Panc1 (cell line): ENCODE measurements at places on chromosomes 13 and 19.

- DNase-seq: no peak
Measured at GRCh38 chr19:15251749-15252397, 19.6 kb upstream of the EPHX3 start.

DNA sequence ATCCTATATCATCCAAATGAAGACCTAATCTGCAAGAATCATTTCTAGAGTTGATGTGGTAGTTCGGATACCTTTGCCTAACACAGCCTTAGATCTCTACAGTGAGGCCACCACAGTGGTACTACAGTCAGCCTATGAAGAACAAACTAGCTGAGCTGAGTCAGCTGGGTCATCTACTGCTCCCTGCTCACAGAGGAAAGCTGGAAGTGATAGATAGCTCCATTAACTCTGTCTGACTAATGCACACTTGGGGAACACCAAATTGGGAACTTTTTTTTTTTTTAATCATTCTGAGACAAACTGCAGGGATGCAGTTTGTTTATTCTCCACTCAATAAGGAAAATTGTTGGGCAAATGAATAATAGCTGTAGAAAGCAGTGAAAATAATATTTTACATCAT, 1160.6 kb downstream of the PCDH9 start:
- no peak for DNase-seq

- DNase-seq: no peak
Measured at GRCh38 chr13:70502944-70503343, 394.7 kb upstream of the KLHL1 start.

DNA sequence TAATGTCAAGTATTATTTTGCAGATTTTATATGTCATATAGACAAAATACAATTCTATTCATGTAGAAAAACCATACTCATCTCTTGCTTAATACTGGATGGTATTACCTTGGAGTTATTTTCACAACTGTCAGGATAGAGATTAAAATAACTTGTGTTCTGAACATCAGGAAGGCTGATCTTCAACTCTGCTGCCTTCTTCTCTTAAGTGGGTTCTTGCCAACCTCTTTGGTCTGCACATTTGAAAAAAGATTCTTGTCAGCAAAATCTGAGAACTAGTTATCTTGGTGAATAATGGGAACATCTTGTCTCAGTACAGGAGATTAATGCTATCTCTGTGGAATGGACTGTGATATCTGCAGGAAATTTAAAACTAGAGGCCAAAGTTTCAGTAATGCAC, 95.2 kb upstream of the FAM216B start:
- no peak for DNase-seq

DNA sequence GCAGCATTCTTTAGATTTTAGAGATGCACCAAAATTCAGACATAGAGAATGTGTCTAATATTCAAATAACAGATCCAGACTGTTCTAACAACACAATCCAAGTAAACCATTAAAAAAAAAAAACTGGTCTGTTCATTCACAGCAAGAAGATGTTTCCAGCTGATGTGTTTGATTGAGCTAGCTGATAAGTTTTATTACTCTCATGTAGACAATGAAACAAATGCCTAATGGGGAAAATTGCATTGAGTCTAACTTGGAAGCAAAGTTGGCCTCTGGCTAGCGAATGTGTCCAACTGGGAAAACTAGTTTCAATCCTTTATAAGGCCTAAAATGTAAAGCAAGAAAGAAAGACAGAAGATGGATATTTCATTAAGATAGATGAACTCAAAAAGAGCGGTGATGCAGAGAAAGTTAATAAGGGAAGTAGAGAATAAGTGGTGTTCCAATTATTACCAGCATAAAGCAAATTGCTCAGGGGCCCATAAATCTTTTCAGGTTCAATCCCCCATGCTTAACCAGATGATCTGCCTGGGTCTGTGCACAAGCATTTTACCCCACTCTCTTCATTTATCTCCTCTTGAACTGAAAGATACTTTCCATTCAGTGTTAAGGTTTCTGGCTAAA, 54.2 kb downstream of the PCDH9 start:
- no peak for DNase-seq

DNA sequence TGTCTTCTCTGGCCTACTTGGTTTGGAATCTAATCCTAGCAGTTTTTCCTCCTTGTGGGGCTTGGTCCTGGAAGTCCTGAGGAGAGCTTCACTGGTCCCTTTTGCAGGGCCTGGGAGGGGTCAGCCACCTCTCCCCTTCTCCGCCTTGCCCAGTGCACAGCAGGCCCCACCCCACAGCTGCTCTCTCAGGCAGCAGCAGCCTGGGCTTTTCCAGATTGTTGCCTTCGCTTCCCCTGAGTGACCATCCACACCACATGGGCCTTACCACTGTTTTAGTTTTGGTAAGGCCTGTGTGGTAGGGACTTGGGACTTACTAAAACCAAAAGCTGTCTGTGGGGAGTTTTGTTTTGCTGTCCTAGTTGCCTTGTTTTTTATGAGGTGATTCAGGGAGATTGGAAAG, 11.5 kb downstream of the MPHOSPH8 start:
- no peak for DNase-seq

- DNase-seq: no peak
Measured at GRCh38 chr19:35144600-35145436, 1.8 kb downstream of the FXYD7 start.

DNA sequence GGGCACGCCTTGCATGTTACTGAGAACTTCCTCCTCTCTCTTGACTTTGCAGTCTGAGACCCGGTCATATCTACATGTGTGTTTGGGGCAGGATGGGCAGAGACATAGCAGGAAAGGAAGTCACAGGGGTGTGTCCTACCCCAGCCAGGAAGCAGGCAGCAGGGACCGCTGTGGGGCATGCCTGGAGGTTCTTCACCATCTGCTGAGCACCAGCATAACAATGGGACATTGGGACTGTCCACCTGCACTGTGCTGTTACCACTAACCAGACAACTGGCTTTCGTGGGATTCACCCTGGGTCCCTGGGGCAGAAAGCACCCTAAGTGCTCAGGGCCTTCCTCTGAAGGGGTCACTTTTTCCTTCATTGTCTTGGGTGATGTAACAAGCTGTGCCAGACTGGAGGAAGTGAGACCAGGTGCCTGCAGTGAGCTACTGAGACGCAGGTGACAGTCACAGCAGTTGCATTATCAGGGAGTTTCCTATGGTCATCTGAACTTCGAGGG, 2.6 kb upstream of the HAUS5 start:
- no peak for DNase-seq

DNA sequence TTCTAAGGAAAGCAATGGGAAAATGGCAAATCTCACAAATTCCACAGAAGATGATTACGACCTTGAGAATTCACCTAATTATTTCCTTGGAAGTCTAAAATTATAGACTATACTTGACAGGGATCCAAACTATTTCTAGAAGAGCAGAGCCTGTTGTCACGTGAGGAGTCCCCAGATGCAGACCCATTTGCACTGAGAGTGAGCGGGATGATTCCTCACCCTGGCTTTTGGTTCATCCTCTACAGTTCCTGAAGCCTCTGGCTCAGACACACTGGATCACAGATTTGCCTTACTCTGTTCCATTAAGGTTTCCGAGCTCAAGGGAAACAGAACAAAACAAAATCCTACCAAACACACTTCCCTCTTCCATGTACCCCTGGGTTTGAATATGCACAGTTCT, 23.0 kb upstream of the CYSLTR2 start:
- no peak for DNase-seq

- peak; percentile 17 for DNase-seq
Measured at GRCh38 chr13:51895906-51896888, 34.4 kb downstream of the CCDC70 start.

- DNase-seq: no peak
Measured at GRCh38 chr13:91097269-91097668, 250.2 kb upstream of the MIR17HG start.

DNA sequence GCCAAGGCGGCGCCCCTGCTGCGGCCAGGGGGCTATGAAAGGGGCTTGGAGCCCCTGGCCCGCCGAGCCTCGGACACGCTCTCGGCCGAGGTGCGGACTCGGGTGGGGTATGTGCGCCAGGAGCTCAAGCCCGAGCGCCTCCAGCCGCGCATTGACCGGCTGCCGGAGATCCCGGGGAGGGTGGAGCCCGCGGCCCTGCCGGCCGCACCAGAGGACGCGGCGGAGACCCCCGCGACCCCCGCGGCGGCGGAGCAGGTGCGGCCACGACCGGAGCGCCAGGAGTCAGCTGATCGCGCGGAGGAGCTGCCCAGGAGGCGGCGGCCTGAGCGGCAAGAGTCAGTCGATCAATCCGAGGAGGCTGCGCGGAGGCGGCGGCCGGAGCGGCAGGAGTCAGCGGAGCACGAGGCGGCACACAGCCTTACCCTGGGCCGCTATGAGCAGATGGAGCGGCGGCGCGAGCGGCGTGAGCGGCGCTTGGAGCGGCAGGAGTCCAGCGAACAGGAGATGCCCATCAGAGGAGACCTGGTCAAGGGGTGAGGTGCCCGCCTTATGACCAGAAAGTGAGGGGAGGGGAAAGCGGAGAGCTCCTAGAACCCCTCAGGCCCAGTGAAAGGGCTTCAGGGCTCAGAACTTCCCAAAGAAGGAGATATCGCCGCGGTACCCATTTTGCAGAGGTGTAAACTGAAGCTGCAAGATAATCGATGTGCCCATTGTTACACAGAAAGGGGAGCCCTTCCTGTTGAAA, 8.8 kb upstream of the SHKBP1 start:
- no peak for DNase-seq

- no peak for DNase-seq
Measured at GRCh38 chr19:55098716-55099556, 18.5 kb downstream of the PPP1R12C start.

DNA sequence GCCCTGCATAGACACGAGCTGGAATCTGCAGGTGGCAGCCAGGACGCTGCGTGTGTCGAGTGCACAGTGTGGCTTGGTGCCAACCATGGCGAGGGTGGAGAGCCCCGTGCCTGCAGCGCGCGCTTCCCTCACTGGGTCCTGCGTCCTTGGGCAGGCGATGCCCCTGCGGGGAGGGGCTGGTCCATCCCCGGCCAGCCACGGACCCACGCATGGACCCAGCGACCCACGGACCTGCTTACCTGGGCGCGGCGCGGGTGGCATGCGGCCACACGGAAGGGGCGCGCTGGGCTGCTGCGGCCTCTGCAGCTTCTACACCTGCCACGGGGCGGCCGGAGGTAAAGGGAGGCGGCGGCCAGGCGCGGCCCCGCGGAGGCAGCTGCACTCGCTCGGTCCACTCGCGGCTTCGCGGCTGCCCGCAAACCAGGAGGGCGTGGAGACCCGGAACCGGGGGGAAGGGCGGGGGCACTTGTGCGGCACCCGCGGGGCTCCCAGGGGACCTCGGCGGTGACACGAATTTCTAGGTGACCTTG, 569 bp upstream of the MCF2L start:
- DNase-seq: no peak

DNA sequence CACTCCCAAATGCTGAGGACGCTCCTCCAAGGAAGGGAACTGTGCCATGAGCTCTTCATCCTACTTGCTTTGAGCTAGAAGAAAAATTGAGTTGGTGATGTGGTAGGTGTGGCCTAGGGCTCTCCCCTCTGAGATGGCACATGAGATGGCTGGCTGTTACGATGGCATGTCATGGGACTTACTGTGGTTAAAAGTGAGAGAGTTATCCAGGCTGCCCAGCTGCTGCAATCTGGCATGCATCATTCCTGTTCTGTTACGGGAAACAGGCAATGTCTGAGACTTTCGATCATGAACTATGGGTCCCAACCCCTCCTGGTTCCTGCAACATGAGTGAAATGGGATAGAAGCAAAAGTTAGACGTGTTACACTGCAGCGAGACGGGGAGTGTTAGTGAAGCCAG, 93.3 kb upstream of the SLC15A1 start:
- no peak for DNase-seq

DNA sequence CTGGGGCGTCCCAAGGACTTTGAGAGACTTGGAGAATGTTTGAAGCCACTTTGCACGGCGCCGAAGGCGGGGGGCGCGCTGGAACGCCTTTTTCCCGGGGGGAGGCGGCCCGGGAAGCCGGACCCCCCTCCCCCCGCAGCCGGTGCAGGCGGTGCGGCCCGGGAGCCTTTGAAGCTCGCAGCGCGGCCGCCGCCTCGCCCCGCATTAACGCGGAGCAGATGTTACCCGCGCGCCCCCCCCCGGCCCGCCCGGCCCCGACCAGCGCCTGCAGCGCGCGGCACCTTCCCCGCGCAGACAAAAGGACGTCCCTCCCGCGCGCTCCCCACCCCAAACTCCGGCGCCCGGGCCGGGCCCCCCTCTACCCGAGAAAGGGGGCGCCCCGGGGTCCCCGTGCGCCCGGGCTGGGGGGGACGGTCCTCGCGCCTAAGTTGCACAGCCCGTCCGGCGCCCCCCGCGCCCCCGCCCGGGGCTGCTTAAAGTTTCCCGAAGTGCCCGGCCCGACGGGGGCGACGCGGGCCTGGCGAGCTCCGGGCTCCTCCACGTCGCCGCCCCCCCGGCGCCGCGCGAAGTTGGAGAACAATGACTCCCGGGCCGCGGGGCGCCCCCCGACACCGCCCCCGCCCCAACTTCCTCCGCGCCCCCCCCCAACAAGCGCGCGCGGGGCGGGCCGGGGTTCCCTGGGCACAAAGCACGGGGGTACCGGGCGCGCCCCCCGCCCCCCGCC, 685 bp downstream of the TCF3 start:
- DNase-seq: no peak

DNA sequence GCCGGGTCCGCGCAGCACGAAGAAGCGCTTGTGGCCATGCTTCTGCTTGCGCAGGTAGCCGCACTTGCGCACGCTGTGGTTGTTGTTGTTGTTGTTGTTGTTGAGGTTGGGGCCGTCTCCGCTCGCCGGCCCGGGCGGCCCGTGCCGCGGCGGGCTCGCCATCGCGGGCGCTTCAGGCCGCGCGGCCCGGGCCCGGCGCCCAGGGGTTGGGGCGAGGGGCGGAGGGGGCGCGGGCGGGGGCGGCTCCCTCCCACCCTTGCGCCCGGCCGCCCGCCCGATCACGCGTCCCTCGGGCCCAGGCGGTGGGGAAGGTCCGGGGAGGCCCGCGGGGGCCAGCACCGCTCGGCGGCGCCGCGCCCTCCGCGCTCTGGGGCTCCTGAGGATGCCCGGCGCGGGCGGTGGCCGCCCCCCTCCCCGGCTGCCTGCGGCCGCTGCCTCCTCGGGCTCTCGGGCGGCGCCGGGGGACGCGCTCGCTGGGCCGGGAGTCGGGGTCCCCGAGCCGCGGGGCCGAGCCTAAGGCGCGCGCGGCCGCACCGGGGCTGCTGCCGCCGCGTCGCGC, 412 bp downstream of the IRS2 start:
- DNase-seq: no peak

DNA sequence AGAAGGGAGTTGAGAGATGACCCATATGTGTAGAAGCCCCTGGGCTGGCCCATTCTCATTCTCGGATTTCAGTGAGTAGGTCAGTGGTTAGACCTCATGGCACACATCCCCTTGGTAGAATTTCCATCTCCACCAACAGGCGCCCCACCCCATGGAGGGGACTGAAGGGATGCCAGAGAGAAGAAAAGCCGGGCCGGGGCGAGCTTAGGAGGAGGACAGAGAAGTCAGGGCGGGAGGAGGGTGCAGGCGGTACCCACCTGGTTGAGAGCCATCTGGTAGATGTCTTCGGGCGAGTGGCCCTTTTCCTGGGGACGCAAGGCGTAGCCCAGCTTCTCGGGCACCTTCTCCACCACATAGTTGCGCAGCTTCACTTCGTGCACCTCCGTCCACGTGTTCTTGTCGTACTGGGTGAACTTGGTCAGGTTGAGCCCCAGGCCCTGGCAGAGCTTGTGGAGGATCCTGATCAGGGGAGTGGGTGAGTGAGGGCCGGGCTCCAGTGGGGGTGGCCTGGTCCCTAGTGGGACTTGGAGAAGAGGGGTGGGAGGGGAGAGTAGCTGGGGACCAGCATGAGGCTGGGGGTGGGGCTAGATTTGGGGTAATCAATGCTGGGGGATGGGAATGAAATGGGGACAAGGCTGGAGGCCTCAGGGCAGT, 2.5 kb downstream of the IL4I1 start:
- DNase-seq: no peak

- DNase-seq: no peak
Measured at GRCh38 chr19:35731353-35731752, 10.9 kb downstream of the IGFLR1 start.

- DNase-seq: no peak
Measured at GRCh38 chr19:16327911-16328823, 3.5 kb downstream of the KLF2 start.
